ENCODE measurements at places on chromosomes 13 and 19.

DNA sequence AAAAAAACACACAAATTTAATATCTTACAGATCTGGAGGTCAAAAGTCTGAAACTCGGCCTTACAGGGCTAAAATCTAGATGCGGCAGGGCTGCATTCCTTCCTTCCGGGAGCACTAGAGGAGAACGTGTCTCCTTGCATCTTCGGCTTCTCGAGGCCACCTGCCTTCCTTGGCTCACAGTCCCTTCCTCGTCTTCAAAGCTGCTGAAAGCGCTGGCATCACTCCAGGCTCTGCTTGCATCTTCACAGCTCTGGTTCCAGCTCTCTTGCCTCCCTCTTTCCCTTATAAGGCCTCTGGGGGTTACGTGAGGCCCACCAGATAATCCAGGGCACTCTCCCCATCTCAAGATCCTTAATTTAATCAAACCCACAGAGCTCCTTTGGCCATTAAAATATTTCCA is 10.5 kb downstream of the XRCC1 start:
- DNase-seq = no peak

DNA sequence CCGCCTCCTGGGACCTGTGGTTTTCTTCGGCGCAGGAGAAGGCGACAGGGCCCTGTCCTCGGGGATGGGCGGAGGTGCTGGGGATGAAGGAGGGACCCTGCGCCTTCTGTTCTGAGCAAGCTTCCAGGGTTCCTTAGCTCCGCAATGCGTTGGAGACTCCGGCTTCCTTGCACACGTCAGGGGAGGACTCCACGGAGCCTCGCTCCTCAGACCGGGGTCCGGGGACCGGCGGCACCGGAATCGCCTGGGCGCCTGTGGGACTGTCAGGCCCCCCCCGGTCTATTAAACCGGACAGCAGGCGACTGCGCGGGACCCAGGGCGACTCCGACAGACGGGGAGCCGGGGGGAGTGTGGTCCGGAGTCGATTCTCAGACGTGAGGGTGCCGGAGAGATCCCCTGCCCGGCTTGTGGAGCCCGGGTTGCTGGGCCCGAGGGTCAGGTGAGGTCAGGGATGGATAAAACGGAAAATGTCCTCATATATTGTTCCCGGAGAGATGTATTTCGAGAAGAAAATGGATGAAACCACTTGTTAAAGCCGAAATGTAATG is 227.4 kb downstream of the TEX29 start:
- DNase-seq = no peak

- DNase-seq = no peak
These were observed 128.4 kb upstream of the CACNA1A start for GRCh38 chr19:13634658-13635057.

DNA sequence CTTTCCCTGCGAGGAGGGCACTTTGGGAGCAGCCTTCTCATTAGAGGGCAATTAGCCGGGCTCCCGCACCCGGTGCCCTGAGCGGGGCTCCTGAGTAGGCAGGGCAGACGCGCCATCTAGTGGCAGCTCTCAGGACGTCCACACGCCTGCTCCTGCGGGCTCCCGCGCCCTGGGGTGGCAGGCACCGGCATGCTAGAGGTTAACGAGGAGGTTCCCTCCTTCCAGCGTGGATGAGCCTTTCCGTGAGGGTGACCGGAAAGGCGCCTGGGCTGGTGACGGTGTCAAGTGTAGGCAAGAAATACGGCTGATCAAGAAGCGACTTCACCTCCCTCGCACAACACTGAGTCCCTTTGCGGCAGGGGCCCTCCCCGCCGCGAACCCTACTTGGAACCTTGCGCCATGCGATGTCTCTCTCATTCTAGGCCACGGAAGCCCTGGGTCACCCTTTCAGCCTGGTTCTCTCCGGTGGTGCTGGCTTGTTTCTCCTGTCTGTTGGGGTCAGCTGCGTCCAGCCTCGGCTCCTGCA is 67.7 kb downstream of the ALOX5AP start:
- no peak for DNase-seq

All from non-pigmented ciliary epithelial cell (primary cell).